ENCODE measurements at places on chromosomes 2 and 18. TPM values are rescaled to one million over a fixed set of nuclear protein-coding genes. Genes with fewer than 3 reads are reported as not detected.

DNA sequence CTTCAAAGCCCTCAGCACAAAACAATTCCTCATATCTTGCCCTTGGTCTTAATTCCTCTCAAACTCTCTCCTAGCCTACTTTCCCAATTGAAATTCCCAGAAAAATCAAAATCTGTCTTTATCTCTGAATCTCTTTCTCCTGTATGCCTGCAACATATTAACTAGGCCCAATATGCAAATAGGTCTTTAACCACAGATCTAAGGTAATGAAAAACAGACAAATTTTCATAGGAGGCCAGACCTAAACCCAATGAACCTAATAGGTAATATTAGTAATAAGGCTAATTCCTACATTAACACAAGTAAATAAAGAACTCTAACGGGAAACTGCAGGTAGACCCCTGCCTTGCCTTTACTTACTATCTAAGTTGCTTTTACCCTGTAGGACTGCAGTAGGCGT, 41.4 kb downstream of the WDR33 start:
- H3K27ac ChIP-seq, result no peak overlapping the region
- H3K4me1 ChIP-seq, result peaks cover 4% of the 10 kb centered on the region

DNA sequence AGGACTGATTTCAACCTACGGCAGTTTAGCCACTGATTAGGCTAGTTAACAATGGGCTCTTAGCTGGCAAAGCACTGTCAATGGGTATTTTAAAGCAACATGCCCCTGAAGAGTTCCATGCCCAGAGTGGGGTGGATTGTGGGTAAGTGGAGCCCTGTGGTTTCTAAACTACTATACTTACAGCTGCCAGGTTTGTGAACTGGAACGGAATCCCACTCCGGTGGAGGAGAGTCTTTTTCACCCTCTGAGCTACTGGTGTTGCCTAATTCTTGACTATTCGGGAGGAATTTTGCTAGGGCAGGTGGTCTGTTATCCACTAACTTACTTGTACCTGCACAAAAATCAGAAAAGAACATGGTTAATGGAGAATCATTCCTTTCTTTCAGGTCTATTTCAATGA, 52.6 kb downstream of the ZAP70 start:
- DNase-seq, result no peak
- H3K27me3 ChIP-seq, result no peaks in the 10 kb centered on the region
- no peak overlapping the region for H3K4me3 ChIP-seq

DNA sequence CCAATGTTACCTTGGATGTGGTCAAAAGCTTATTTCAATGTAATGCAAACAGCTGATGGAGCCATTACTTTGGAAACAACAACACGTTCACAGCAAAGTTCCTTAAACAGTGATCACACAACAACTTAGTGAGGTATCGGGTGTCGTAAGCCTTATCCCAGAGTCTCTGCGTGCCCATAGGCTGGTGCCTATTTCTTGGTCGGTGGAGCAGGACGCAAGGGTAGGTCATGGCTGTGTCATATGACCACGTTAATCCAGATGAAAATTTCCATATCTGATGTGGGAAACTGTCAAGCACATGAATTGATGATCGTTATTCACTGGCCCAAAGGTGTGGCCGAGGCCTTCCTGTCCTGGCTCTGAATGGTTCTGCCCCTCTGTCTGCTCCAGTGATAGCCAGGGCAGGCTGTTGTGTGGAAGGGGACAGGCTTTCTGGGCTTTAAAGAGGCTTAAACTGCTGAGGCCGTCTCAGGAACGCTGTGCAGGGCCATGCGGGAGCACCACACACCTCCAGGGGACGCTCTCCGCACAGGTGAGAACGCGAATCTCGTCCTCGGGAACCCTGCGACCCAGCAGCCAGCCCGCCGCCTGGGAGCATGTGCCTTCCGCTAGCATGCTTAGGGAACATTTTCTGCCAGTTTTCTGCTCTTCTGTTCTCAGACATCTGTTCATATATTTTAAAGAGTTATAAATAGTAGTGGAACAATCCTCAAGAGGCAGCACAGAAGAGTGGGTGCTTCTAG, 90.6 kb downstream of the KCTD1 start:
- no peaks in the 10 kb centered on the region for H3K27me3 ChIP-seq
- no peaks in the 10 kb centered on the region for H3K36me3 ChIP-seq
- no peak overlapping the region for H3K4me3 ChIP-seq
- no peak overlapping the region for H3K27ac ChIP-seq

- H3K36me3 ChIP-seq, result no peaks in the 10 kb centered on the region
- no peak overlapping the region for H3K4me3 ChIP-seq
- no peak overlapping the region for H3K27ac ChIP-seq
- DNase-seq, result no peak
- no peaks in the 10 kb centered on the region for H3K27me3 ChIP-seq
These were observed 93.0 kb downstream of the MAPRE2 start for GRCh38 chr18:35134190-35134730.

GRCh38 chr2:111200333-111200881, 79.7 kb downstream of the BCL2L11 start:
- H3K36me3 ChIP-seq, result no peaks in the 10 kb centered on the region
- no peak for DNase-seq
- no peak overlapping the region for H3K4me3 ChIP-seq
- no peak overlapping the region for H3K27ac ChIP-seq

GRCh38 chr2:231527091-231527395, 3.2 kb downstream of the NMUR1 start:
- no peak for DNase-seq
- no peak overlapping the region for H3K4me3 ChIP-seq
- H3K27me3 ChIP-seq, result peaks cover 25% of the 10 kb centered on the region
- peaks cover 28% of the 10 kb centered on the region for H3K4me1 ChIP-seq

GRCh38 chr2:179953359-179953758, 53.7 kb downstream of the CWC22 start:
- H3K27ac ChIP-seq, result peak overlapping the region; percentile 91
- H3K36me3 ChIP-seq, result peaks cover 23% of the 10 kb centered on the region
- H3K27me3 ChIP-seq, result no peaks in the 10 kb centered on the region
- no peaks in the 10 kb centered on the region for H3K4me1 ChIP-seq
- DNase-seq, result no peak

DNA sequence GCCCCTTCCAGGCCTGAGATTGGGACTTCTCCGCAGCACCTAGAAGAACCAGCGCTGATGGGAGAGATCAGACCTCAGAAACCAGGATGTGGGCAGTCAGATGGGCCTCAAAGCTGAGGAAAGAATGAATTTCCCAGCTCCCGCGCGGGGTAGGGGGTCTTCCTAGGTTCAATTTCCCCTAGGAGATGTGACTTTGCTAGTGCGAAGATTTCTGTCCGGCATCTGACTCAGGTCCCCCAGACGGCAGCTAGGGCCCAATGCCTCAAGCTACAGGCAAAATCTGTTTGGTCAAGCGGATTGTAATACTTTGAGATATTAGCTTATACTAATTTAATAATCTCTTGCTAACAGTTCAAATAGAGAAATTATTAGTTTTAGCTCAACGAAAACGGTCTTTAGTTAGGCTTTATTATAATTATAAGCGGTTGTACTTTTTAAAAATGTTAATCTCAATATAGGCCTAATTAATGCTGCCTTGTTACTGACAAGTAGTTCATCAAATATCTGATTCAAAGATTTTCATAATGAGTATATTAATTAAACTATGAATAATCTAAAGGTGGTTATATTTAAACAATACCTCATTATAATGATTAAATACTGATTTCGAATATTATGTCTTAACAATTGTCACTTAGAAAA, 5.8 kb downstream of the DLX1 start:
- no peak overlapping the region for H3K27ac ChIP-seq
- peaks cover 50% of the 10 kb centered on the region for H3K4me1 ChIP-seq
- no peak overlapping the region for H3K4me3 ChIP-seq

DNA sequence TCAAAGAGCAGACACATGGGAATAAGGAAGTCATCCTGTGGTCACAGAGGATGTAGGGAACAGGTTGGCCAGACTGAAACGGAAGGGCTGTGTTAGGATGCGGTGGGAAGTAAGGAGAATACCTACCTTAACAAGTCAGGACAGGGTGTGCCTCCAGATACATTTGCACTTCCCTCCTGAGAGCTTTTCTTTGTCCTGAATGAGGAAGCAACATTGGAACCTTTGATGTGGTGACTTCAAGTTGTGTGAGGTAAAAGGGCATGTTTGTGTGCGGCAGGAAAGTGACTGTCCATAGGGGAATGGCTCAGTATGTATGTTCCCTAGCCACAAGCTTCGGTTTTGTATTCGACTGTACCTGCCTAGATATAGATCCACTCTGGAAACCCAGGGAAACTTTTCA, 24.9 kb upstream of the LRRTM1 start:
- no peaks in the 10 kb centered on the region for H3K4me1 ChIP-seq
- no peaks in the 10 kb centered on the region for H3K36me3 ChIP-seq
- no peak overlapping the region for H3K27ac ChIP-seq
- no peaks in the 10 kb centered on the region for H3K27me3 ChIP-seq

DNA sequence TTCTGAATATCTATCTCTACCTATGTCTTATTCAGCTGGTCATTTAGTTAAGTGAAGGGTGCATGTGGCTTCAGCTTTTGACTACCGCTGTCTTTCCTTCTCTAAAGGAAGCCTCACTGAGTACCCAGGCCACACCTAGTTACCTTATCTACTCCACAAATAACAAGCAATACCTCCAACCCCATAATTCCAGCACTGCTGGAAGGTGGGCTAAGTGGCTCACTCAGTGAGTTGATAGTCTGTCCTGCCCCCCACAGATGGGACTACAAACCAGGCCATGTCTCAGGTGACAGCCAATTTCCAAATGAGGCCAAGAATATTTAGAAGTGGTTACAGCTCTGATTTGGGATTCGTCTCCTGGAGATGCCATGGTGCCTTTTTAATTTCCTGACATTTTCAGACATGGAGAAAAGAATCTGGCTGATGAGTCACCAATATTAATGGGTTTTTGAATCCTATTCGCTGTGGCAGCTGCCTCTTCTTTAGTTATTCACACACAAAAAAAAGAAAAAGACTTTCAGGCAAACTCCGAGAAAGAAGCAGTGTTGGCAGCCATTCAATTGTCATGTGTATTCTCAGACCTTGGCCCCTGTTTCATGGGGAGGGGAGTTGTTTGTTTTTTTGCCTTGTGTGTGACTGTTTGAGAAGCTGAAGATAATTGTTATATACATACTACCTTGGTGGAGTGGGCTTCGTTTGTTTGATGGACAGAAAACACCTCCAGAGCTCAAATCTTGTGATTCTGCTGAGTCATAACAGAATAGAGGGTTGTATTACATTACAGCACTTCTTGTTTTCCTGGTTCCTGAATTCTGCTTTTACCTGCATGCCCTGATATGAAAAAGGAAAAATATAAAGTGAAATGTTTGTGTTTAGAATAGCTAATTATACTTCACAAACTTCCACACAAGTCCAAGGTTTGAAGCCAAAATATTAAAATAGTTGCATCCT, 64.2 kb downstream of the SCG2 start:
- no peaks in the 10 kb centered on the region for H3K36me3 ChIP-seq
- no peak overlapping the region for H3K4me3 ChIP-seq
- H3K27me3 ChIP-seq, result peaks cover 5% of the 10 kb centered on the region
- no peak overlapping the region for H3K27ac ChIP-seq
- DNase-seq, result no peak

GRCh38 chr2:234747032-234747431, 204.8 kb upstream of the SH3BP4 start:
- no peaks in the 10 kb centered on the region for H3K4me1 ChIP-seq
- no peak overlapping the region for H3K27ac ChIP-seq
- no peaks in the 10 kb centered on the region for H3K36me3 ChIP-seq
- no peak overlapping the region for H3K4me3 ChIP-seq

DNA sequence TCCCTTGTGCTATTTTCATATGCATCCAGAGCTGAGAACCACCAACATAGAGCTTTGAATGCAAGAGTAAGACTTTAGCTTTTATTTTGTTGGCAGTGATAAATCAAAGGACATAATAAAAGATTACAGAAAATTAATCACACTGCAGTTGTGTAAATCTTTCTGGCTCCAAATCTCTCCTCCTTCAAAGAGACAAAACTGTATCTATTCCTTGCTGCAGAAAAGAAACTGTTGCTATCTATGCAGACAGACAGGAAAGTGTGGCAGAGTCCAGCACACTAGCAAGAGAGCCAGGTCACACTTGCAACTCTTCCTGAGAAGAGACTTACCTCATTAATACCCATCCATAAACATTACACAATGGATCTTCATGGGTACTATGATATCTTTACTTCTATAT, 57.5 kb downstream of the DTNB start:
- H3K36me3 ChIP-seq, result peaks cover 1% of the 10 kb centered on the region
- H3K27me3 ChIP-seq, result no peaks in the 10 kb centered on the region
- no peak overlapping the region for H3K4me3 ChIP-seq
- H3K27ac ChIP-seq, result no peak overlapping the region

DNA sequence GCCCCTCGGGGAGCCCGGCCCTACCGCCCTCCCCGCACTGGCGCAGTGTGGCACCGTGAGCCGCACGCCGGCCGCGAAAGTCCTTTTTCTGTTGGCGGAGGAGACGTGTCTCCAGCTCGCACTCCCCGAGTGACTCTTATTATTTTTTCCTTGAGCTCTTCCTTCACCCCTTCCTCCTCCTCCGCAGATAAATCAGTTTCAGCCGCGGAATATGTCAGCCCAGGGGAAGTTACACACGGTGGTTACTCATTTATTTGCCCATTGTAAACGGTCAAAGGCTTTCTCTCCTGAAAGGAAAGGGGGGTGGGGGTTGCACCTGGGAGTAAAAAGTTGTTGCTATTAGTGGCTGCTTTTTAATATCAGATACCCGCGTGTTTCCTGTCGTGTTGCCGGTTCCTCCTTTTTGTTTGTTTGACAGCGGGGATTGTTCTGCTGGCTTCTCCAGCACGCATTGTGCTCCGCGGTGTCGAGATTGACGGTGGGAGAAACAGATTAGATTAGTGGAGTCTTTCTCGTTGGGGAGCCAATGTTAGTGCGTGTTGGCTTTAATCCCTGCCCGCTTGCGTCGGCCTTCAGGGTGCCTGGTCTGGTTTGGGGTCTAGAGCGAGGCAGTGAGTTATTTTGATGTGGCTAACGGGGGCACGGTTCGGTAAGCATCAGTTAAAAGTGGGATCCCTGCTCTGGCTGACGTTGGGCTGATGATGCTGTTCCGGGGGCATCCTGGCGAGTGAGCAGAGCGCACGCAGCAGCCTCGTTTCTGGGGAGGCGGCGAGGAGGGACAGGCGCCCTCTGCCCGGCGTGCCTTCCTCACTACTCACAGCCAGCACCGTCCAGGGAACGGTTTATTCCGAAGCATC, 1.6 kb downstream of the CRIM1 start:
- no peaks in the 10 kb centered on the region for H3K36me3 ChIP-seq
- DNase-seq, result peak; percentile 38
- peaks cover 39% of the 10 kb centered on the region for H3K4me1 ChIP-seq
- peak overlapping the region; percentile 12 for H3K27ac ChIP-seq

GRCh38 chr2:20081841-20082240, 30.4 kb upstream of the LAPTM4A start:
- H3K36me3 ChIP-seq, result no peaks in the 10 kb centered on the region
- no peaks in the 10 kb centered on the region for H3K27me3 ChIP-seq
- no peaks in the 10 kb centered on the region for H3K4me1 ChIP-seq
- DNase-seq, result no peak
- no peak overlapping the region for H3K27ac ChIP-seq

TNS1 gene
- 0.93 TPM for total RNA-seq

CDH2 gene
- total RNA-seq, result 0.07 TPM

SELENOI gene
- total RNA-seq, result 38.9 TPM

SULT1C4 gene
- not detected for total RNA-seq

AQP12B gene
- total RNA-seq, result not detected

B3GNT7 gene
- 0.34 TPM for total RNA-seq

PTPRM gene
- total RNA-seq, result 21.3 TPM

LIMS4 gene
- 1.1 TPM for total RNA-seq
